ENCODE measurements at places on chromosomes 7 and 10. TPM values are rescaled to one million over a fixed set of nuclear protein-coding genes. Genes with fewer than 3 reads are reported as not detected.

FAM170B gene
- total RNA-seq: not detected

OPN4 gene
- total RNA-seq: not detected

SPDYE1 gene
- not detected for total RNA-seq

EVX1 gene
- not detected for total RNA-seq

PHKG1 gene
- total RNA-seq: 2.0 TPM

CPED1 gene
- 0.09 TPM for total RNA-seq

NME8 gene
- total RNA-seq: not detected

RRP12 gene
- 61.8 TPM for total RNA-seq

HTR7 gene
- total RNA-seq: not detected

NRP1 gene
- not detected for total RNA-seq

PLXDC2 gene
- 0.16 TPM for total RNA-seq

HABP2 gene
- not detected for total RNA-seq

CYP2C9 gene
- not detected for total RNA-seq

ADIRF gene
- 7.9 TPM for total RNA-seq

ZSCAN21 gene
- 10.6 TPM for total RNA-seq

COL1A2 gene
- not detected for total RNA-seq

CDHR3 gene
- 0.56 TPM for total RNA-seq

LSM5 gene
- total RNA-seq: 47.1 TPM

AGBL3 gene
- 6.1 TPM for total RNA-seq

TCAF2 gene
- total RNA-seq: 17.4 TPM

GRID2IP gene
- total RNA-seq: 0.93 TPM

MPP7 gene
- 8.3 TPM for total RNA-seq

SEMA3C gene
- total RNA-seq: not detected

ATP6V0A4 gene
- total RNA-seq: not detected

PPP1R9A gene
- total RNA-seq: 1.5 TPM

IKZF1 gene
- 301 TPM for total RNA-seq

ABCB4 gene
- total RNA-seq: 17.5 TPM

IL15RA gene
- total RNA-seq: 19.8 TPM
